ENCODE measurements at places on chromosomes 13 and 19. TPM values are rescaled to one million over a fixed set of nuclear protein-coding genes. Genes with fewer than 3 reads are reported as not detected.

DNA sequence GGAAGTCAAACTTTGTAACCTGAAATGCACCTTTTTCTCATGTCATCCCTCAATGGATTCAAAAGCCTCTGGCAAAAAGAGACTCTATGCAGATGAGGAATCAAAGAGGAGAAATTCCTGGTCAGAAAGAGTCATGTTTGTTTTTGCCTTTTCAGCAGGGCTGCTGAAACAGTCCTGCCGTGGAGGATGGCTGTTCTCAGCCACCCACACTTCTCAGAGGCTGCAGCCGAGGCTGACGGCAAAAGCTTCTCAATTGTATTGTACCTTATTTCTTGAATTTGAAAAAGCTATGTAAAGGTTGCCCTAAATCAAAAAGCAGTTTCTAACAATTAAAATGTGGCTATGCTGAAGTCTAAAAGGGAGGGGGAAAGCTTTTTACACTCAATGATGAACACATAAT lies 385.3 kb downstream of the KCTD12 start:
- DNase-seq = no peak
- H3K36me3 ChIP-seq = no peaks in the 10 kb centered on the region
- no peaks in the 10 kb centered on the region for H3K4me1 ChIP-seq
- H3K27ac ChIP-seq = no peak overlapping the region
- no peak overlapping the region for H3K4me3 ChIP-seq

DNA sequence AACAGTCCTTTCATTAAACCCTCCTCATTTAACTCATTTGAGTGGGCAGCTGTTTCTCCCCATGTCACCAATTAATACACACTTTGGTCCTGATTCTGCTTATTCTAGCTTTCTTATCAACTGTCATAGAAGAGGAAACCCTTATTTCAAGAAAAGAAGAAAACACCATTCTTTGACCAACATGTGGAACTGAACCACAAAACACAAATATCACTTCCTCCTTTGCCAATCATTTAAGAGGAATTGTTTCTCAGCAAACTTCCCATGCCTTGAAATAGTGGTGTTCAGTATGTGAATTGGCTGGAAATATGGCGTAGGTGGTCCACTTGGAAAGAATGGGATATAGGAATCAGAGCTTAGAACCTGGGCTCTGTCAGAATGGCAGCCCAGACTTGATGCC lies 20.4 kb downstream of the MBD3L2B start:
- no peaks in the 10 kb centered on the region for H3K27me3 ChIP-seq
- no peaks in the 10 kb centered on the region for H3K36me3 ChIP-seq
- DNase-seq = no peak
- no peak overlapping the region for H3K4me3 ChIP-seq
- no peak overlapping the region for H3K27ac ChIP-seq
- H3K4me1 ChIP-seq = peaks cover 7% of the 10 kb centered on the region

DNA sequence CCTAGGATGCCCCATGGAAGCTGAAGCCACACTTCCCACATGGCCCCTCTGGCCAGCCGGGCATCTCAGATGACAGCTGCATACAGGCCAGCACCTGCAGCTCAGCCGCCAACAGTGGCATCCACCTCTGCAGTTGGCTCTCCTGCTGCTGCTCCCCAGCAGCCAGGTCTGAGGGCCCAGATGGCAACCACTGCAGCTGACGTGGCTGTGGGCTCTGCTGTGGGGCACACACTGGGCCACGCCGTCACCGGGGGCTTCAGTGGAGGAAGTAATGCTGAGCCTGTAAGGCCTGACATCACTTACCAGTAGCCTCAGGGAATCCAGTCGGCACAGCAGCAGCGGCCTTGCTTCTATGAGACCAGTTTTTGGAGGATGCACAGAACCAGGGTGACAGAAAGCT lies 45.3 kb upstream of the LSM14A start:
- H3K36me3 ChIP-seq = no peaks in the 10 kb centered on the region
- H3K27ac ChIP-seq = no peak overlapping the region
- no peak for DNase-seq
- no peak overlapping the region for H3K4me3 ChIP-seq
- peaks cover 1% of the 10 kb centered on the region for H3K4me1 ChIP-seq
- no peaks in the 10 kb centered on the region for H3K27me3 ChIP-seq

The MRPS12 gene
- 80.1 TPM for total RNA-seq

All from activated CD8-positive, alpha-beta T cell treated with anti-CD3 and anti-CD28 coated beads for 36 hours (primary cell).